Stimulated activated naive CD4-positive, alpha-beta T cell treated with Interleukin-2 at 50 U/mL for 16 hours (primary cell): ENCODE measurements at places on chromosomes 6 and 20.

DNA sequence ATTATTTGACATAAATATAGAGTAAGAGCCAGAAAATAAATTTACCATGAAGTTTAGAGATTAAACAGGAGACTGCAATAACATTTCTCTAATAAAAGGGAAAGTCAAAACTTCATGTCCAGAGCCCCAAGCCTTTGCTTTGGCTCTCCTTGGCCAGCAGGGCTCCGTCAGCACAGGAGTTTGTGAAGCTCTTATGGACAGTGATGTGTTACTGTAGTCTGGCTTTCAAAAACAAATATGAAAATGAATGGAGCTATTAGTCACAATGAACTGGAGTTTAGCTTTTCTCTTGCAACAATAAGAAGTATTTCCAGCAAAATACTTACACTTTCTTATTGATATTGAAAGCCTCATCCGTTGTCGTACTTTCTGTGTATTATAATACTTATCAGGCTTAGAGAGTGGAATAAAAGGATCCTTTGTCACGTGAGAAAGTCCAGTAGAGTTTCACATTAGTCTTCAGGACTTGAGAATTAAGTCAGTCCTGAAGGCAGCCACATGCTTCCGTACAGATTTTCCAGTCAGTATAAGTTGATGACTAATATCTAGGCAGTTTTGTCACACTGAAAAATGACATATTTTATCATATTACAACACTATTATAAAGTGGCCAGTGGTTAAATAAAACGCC, 117.0 kb upstream of the PRL start:
- DNase-seq = no peak

GRCh38 chr6:45378334-45378926, 696 bp upstream of the SUPT3H start:
- DNase-seq = peak; percentile 38

DNA sequence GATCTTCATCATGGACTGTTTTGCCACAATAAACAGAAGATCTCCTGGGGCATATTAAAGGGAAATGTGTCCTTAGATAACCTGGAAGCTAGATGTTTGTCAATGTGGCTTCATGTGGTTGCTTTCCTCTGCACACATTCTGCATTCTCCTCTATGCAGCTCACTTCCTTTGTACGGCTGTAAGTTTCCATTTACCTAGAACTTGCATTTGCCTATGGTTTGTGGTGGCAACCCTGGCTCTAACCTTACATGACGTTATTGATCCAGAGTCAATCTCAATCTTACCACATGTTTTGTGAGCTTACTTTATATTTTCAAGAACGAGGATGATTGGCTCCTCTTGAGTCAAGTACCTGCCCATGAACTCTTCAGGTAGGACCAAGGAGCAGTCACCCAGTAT, 863.1 kb downstream of the MAFB start:
- DNase-seq = no peak

DNA sequence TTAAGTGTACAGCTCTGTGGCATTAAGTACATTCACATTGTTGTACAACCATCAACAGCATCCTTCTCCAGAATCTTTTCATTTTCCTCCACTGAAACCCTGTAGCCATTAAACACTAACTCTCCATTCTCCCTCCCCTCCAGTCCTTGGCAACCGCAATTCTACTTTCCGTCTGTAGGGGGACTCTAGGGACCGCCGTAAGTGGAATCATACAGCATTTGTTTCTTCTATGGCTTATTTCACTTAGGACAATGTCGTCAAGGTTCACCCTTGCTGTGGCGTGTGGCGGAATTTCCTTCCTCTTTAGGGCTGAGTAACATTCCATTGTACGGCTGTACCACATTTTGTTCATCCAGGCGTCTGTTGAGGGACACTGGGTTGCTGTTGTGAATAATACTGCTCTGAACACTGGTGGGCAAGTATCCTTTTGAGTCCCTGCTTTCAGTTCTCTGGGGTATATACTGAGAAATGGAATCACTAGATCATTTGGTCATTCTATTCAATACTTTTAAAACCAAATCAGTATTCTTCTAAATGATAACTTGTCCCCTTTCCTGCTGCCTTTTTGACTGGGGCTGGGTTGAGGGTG, 50.7 kb downstream of the PPP1R3G start:
- DNase-seq = peak; percentile 28

GRCh38 chr6:111805511-111806164, 67.6 kb downstream of the FYN start:
- DNase-seq = peak; percentile 63

DNA sequence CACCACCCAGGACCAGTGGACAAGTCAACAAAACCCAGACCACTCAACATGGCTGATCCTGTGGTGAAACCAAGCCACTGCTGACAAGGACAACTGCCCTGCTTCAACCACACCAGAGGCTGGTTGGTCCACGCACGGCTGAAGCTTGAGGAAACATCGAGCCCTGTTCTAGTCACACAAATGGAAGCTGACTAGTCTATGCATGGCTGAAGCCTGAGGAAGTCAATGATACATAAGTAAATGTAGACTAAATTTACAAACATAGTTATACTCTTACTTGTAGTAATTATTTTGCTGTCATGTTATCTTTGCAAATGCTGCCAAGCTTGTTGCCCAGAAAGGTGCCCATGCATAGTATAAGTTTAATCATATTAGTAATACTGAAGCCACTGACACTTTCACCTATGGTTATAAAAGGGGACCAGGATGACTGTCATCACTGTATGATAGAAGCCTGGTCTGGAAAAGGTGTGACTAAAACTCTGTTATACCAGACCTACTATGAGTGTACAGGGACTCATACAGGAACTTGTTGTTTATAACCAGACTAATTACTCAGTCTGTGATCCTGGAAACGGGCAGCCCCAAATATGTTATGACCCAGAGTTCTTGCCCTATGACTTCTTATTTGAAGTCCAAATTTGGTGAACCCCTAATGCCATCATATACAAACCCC, 5.6 kb downstream of the IL22RA2 start:
- no peak for DNase-seq
